Activated CD8-positive, alpha-beta memory T cell treated with anti-CD3 and anti-CD28 coated beads for 48 hours (primary cell): ENCODE measurements at places on chromosomes 13 and 19.

DNA sequence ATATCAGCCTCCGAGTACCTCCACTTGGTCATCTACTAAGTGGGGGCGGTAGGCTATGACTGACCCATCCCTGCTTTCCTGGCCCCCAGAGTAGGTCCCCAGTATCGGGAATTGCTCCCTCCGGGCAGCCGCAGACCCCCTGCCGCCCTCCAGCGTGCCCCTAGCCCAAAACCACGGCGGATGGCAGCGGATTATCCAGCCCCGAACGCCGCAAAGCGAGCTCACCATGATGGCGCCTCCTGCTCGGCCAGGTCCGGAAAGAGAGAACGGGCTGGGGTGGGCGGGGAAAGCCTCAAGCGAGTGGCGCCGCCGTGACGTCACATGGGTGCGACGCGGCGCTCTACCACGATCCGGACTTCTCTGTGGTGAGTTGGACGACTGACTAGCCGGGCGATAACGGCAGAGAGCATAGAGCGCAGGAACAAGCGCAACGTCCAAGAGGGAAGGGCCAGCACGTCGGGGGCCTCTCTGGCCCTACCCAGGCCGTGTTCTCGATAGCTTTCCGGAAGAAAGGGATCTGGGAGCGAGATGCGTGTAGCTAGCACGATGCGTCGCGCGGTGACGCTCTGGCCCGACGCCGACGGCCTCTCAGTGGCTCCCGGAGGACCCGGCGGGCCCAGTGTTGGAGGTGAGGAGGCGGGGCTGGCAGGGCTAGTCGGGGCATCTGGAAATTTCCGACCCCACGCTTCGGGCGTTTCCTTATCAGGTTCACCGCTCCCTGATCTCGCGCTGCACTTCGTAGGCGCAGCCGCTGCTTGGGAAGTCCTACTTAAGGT is at the start of the genes RPL18 and SPHK2:
TSS of gene RPL18 (minus strand) at position 263 of the 776 bp plus-strand sequence. CDS start at position 228, 35 bp downstream.
TSS of gene SPHK2 (plus strand) at position 591 of the 776 bp plus-strand sequence. CDS start 1,009 bp downstream, outside the sequence.
- DNase-seq = peak; percentile 89

- DNase-seq = no peak
Measured at GRCh38 chr19:35518313-35518712, 4.9 kb upstream of the DMKN start.

DNA sequence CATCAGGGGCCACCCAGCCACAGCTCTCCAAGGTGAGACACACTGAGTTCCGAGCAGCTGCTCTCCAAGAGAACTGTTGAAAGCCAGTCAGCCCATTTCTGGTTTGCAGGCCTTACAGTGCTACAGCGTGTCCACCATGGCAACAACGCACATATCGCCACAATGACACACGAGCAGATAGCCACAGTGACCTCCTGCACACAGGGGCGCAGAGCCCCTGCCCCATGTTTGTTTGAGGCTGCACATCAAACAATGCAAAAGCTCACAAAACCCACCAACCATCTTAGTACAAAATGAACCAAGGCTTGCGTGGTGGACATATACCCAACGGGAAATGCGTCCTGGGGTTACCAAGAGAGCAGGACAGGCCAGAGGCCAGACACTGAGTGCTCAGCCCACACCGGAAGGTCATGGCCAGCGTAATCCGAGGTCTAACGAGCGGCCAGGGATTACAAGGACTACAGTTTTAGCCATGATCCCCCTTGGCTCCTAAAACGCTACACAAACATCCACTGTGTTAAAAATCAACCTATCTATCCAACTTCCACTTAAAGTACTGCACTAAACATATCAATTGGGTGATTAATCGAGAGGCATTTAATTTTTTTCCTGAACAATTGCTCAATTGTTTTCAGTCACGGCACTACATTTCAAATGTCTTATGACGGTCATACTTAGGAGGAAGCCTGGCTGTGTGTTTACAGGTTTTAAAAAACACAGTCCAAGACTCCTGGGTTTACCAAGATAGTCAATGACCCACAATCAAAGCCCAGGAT is 56.0 kb downstream of the STK24 start:
- no peak for DNase-seq

- DNase-seq = no peak
Measured at GRCh38 chr13:25186187-25186586, 14.1 kb upstream of the AMER2 start.

GRCh38 chr13:102771298-102772041 is 2.1 kb downstream of the TEX30 start:
- DNase-seq = no peak

- DNase-seq = no peak
Measured at GRCh38 chr13:39035204-39035603, 2.7 kb downstream of the PROSER1 start.

DNA sequence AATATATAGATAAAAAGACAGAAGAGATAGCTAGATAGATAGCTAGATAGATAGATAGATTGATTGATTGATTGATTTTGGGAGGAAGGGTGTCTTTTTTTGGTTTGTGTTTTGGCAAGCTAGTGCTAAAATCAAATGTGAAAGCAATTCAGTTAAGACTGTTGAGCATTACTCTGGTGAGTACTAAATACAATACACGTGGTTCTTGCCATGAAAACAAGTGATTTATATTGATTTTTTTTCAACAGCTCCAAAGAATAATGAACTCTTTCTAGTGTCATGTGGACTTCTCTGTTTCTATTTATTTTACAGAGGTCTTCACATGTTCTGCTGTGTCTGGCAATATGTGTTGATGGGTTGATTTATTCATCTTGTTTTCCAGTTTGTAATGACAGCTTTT is 172.0 kb downstream of the POU4F1 start:
- DNase-seq = no peak
